Mucosa of descending colon (tissue), 3 donors: ENCODE measurements at places on chromosomes 7 and 10. TPM values are rescaled to one million over a fixed set of nuclear protein-coding genes. Genes with fewer than 3 reads are reported as not detected.

GRCh38 chr10:10359263-10359662 is 658.4 kb upstream of the CELF2 start:
- DNase-seq = no peak

- DNase-seq = no peak
Measured at GRCh38 chr7:39042670-39043069, 65.0 kb downstream of the POU6F2 start.

- no peak for DNase-seq
Measured at GRCh38 chr7:22351329-22351692, 5.6 kb downstream of the RAPGEF5 start.

DNA sequence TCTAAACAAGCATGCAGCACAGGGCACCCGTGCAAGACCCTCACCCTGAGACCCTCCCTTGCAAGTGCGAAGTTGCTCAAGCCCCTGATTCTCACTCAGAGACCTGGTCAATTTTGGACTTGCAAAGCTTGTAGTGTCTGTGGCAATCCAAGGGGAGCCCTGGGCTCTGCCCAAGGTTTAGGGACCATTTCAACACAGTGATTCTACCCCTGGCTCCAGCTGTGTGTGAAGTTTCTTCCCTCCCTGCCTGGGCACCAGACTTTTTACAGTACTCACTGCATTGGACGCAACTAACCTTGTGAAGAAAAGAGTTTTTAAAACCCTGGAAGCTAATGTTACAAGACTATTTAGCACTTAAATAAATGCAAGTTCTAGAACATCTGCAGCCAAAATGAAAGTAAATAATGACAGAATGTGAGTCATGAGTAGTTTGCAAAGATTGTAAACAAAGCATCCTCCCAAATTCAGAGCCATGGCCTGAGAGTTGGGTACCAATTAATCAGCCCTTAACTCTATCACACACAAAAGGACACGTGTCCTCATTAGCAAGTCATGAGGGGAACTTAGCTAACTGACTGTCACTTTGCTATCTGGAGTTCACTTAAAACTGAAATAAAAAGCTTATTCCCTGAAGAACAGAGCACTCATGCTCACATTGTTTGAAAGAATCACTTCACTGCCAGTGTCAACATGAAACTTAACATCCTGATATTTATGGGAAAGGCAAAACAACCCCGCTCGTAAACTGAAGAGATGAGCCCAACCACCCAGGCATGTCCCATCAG is 48.1 kb downstream of the RGS10 start:
- DNase-seq = no peak

DNA sequence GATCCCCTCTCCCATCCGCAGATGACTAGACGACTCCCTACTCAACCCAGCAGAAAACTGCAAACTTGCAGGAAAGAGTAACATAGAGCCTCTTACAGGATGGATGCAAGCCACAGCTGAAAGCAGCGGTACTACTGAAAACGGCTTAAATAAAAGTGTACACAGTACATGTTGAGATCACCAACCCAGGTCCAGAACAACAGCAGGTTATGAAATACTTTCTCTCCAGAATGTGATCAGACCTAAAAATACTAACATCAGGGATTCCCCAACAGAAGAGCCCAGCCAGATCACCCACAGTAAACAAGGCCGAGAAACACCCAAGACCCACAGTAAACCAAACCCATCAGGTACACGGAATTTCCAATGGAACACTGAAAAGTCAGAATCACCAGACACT is 13.2 kb downstream of the ATE1 start:
- no peak for DNase-seq

DNA sequence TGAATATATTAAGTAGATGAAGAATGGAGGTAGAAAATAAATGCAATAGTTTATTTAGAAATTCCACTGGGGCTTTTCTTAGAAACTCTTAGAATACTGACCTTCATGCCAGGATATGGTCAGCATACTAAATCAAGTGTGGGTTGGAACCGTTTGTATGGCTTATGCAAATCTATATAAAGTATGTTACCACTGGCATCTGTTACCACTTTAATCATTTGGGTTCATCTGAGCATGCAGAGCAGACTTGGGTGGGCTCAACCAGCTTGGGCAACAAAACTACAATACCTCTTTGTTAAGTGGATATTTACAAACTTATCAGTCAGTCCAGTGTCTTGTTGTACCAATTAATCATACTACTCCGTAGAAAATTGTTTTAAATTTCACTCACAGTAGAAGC is 125.8 kb downstream of the CRPPA start:
- no peak for DNase-seq

DNA sequence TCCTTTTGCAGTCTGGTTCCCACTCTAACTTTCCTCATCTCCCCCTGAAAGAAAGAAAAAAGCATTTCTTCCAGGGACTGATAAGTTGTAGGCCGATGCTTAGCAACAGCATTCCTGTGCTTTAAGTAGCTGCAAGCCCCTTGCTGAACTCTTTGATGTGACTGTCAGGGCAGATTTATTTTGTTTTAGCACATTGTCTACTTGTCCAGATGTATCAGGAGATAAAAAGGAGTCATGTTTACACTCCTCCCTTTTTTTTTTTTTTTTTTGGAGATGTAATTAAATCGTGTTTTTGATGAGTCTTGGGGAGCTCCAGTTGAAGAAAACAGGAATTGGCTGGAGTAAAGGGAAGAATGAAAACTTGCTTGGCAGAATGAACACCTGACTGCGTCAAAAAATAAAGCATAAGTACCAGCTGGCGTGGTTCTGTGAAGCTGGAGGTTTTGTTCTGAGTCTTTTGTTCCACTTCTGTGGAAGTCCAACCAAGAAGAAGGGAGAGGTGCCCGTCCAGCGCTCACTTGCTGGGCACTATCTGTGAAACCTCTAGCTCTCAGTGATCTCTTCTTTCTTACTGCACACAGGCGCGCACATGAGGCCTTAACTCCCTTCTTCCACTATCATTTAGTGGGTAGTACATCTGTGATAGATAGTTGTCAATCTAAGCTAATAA is 871.7 kb downstream of the LRMDA start:
- no peak for DNase-seq

GRCh38 chr10:80598084-80598798 is 60.5 kb downstream of the SH2D4B start:
- no peak for DNase-seq

GRCh38 chr10:114516356-114516755 is 112.1 kb upstream of the AFAP1L2 start:
- DNase-seq = no peak

GRCh38 chr10:10891124-10892082 is 126.3 kb upstream of the CELF2 start:
- no peak for DNase-seq

- DNase-seq = no peak
Measured at GRCh38 chr7:31982962-31983361, 87.2 kb downstream of the PDE1C start.

GRCh38 chr7:43136064-43136463 is 23.6 kb downstream of the HECW1 start:
- no peak for DNase-seq

DNA sequence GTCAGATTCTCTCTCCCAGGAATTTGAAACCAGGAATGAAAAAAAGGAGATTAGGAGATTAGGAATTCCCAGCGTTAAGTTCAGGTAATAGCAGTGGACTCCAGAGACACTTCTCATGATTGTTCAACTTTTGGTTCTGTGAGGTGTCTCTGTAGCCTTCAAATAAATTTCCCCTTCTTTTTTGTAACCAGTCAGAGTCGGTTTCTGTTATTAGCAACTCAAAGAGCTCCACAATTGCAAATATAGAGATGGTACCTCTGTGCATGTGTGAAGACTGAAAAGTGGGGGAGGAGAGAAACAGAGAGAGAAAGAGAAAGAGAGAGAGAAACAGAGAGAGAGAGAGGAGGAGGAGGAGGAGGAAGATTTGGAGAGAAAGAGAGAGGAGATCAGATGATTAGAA is 112.8 kb upstream of the STEAP1B start:
- no peak for DNase-seq

Gene ZNF518A
- total RNA-seq = 32.0 TPM

Gene LHFPL3
- total RNA-seq = 0.26 TPM

Gene PDK4
- total RNA-seq = 50.6 TPM

Gene LSM5
- 44.0 TPM for total RNA-seq
